ENCODE measurements at places on chromosomes 4 and X.
A peak's percentile ranks its signal among the peaks of the same experiment; 100 is the strongest.

DNA sequence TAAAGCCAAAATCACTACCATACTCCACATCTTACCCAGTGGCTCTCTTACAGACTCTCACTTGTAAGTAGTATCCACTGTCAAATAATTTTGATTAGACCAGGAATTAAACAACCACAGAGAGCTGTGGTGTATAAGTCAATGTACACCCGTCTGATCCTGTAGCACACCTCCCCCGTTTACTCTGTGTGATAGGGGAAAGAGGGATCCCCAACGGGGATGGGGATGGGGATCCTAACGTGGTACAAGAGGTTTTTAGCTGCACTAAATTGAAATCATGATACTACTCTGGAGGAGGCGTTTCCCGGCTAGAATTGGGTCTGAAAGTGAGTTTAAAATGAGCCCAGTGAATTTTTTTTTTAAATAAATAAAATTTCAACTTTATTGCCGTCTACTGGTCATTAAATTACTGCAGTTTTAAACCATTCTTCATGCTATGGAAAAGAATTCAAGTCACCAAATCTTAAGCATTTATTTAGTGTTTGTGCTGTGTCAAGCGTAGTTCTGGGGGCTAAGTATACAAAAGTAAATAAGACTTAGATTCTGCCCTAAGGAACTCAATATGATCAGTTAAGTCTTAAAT is 76.6 kb downstream of the INTS12 start:
- no peak for DNase-seq

DNA sequence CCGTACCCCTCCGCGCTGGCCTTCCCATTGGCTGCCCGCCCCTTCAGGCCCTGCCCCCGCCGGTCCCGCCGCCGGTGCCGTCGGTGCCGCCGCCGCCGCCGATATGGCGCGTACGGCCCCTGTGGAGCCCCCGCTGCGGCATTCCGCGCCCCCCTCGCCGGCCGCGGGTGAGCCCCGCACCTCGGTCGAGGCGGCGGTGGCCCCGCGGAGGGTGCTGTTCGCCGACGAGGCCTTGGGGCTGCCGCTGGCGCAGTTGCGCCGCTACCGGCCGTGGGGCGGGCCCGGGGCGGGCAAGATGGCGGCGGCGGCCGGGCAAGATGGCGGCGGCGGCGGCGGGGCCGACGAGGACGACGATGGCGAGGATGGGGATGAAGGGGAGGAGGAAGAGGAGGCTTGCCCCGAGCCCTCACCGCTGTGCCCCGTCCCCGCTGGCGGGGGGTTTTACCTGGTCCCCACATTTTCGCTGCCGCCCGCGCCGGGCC is at the start of gene PPP1R3F:
Gene PPP1R3F, plus strand, starts transcription at position 27 of the 482 bp plus-strand sequence. Its CDS starts 77 bp downstream, at position 104.
- DNase-seq = no peak

DNA sequence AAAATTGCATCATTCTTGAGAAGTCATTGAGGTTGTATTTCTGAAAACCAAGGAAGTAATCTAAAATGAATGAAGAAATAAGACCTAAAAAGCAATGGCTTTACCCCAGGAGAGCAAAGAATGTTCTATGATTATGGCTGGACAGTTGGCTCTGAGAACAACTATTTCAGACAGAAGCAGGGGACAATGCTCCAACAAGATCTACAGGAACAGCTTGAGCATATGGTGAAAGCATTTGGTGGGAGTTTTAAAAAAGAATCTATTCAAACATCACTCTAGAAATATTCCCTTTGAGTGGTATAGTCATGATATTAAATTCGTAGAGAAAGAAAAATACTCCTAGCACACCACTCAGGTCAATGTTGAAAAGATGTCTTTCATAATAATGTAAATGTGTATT is 26.7 kb downstream of the DYNLT3 start:
- no peak for DNase-seq

DNA sequence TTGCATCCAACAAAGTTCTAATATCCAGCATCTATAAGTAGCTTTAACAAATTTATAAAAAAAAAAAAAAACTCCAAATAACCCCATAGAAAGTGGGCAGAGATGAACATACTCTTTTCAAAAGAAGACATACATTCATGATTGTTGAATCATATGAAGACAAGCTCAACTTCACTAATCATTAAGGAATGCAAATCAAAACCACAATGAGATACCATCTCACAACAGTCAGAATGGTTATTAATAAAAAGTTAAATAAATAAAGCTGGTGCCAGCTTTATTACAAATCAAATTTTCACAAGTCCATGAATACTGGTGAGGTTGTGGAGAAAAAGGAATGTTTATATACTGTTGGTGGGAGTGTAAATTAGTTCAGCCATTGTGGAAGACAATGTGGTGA is 592.0 kb downstream of the IQCM start:
- DNase-seq = peak; percentile 24

GRCh38 chrX:48465336-48465933 is 4.6 kb downstream of the SLC38A5 start:
- DNase-seq = peak; percentile 76

- no peak for DNase-seq
Observed at GRCh38 chr4:145045180-145045579, 52.8 kb downstream of the ANAPC10 start.

DNA sequence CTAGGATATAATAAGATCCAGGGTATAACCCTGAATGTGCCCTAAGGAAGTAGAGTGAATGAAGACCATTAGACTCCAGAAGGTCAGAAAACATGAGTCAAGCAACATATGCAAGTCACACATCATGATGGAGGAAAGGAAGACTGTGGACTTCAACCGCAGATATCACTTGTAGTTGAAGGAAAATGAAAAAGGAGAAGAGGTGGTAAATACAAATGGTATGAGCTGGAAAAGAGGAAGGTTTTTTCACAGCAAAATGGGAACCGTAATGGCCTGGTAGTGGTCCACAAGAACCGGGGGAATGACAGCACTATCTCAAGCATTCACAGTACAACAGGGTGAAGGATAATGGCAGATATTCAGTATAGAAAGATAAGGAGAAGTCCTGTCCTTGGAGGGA is 5.2 kb upstream of the SCFD2 start:
- no peak for DNase-seq

- DNase-seq = peak; percentile 95
Observed at GRCh38 chr4:86927843-86928395, 6.9 kb upstream of the AFF1 start.

DNA sequence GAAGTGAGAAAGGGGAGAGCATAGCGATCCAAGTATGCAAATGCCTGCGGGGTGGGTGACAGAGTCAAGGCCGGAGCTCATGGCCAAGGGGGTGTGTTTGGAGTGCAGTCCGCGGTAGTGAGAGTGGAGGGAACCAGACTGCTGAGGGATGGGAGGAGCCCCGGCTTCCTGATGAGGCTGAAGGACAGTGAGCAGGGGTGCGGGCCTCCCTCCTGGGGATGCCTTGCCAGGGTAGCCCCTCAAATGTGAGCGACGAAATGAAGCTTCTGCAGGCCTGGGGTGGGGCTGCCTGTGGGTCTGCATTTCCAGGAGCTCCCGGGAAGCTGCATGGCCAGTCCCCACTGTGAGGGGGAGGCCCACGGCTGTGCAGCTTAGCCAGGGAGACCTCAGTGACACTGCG is 45.0 kb downstream of the PSAPL1 start:
- no peak for DNase-seq

DNA sequence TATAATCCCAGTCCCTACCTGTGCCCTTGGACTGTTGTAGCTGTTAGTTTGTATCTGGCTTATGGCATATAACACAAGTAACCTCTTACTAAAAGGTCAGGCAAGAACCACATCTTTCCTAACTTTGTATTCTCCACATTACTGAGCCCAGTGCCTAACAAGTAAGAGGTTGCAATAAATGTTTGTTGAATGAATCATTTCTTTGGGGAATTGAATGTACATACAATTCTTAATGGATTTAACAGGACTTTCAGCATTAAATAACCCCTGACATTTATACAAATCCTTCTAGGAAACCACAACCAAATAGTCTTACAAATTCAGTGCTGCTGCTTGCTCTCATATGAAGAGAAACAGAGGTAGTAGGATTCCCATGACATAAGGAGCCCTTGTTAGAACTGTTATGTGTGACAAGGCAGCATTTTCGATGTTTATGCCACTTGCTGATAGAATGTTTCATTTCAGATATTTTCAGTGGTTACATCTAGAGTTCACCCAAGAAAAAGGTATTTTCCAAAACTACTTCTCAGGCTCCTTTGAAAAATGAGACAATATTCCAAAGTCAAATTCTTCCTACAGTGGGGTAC is 62.0 kb downstream of the MBNL3 start:
- DNase-seq = peak; percentile 24

- no peak for DNase-seq
Observed at GRCh38 chr4:8255698-8256441, 13.7 kb upstream of the HTRA3 start.

DNA sequence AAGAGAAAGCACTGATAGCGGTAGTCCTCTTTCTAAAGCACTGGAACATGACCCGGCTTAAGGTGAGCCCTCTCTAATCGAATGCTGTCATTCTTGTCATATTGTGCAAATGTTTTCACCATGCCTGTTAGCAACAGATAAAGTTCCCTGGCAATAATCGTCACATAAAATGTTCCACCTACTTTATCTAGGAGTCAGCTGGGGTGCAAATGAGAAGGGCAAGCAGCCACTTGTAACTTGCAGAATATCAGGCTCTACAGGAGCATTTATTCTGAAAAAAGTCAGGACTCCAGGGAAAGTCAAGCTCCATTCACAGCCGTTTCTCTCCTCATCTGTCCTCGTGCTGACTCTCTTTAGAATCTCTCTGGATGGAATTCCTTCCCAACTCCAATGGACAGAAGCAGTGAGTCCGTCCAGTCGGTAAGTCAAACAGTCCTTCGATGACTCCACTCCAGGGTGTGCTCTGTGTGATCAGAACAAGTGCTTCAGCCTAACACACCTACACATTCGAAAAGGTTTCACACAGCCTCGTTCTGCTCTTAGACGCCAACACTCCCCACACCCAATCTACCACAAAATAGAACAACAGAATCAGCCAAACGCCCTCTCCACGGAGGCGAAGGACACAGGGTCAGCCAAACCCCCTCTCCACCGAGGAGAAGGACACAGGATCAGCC is 101.7 kb upstream of the FRG1 start:
- DNase-seq = no peak

DNA sequence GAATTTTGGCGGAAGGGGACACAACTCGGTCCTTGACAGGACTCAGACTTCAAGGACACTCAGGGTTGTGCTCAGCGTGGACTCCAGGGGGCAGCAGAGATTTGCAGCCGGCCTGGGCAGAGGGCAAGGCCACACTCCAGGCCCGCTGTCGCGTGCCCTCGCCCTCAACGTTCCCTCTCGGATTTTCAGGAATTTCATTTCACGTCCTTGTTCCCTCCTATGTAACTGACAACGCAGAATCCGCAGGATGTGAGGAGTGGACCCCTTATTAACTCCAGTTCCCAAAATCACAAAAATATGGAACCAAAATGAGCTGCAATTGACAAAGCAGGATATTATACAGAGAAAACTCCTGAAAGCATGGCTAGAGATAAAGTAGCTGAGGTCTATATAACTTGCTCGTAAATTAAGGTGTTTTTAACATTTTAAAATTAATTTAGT is 21.0 kb upstream of the DCTD start:
- no peak for DNase-seq

GRCh38 chr4:170420255-170420693 is 330.5 kb upstream of the AADAT start:
- no peak for DNase-seq

DNA sequence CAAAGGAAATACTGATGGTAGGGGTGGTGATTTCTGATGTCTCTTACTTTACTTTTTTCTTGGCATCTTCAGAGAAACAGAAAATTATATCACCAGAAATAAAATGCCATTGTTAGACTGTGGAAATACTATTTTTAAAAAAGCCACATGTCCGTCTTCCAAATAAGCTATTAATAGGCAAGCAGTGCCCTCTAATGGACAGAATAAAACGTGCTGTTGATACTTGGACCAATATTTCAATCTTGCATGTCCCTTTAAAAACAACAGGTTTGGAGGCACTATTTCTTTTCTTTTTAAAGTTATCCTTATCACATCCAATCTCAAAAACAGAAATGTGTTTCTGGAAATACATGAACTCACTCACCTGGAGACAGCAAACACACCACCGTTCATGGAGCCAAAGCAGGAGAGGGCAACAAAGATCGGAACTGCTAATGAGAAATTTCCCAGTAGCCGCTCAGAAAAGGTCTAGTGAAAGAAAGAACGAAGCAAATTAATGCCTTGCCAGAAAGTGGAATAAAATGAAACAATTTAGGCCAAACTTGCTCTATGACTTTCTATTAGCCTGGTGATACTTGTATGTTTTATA is 59.2 kb downstream of the SLC7A11 start:
- DNase-seq = peak; percentile 15

- no peak for DNase-seq
Observed at GRCh38 chrX:65516756-65517155, 17.8 kb downstream of the LAS1L start.

DNA sequence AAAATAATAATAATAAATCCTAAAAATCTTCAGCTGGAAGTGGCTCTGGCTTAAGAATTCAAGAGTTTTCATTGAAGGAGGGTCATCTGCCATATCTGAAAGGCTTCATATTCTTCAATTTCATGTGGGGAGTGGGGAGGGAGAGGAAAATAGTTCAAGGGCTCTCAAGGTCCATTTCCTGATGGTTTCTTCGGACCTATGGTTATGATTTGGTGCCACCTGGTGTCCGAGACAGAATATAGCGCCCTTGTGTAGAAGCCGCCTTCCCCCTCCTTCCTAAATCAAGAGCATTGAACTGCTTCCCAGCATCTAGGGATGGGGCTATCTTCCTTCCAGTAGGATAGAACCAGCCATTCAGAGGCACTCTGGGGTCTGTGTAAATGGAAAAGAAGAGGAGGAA is 34.3 kb downstream of the NLGN3 start:
- DNase-seq = no peak

- peak; percentile 39 for DNase-seq
Observed at GRCh38 chr4:78529569-78530209, 21.9 kb upstream of the ANXA3 start.

- no peak for DNase-seq
Observed at GRCh38 chr4:93719552-93719951, 109.0 kb upstream of the ATOH1 start.

GRCh38 chr4:117660668-117661067 is 373.6 kb upstream of the NDST3 start:
- DNase-seq = no peak

GRCh38 chr4:93334003-93334402 is 494.6 kb upstream of the ATOH1 start:
- DNase-seq = no peak

- no peak for DNase-seq
Observed at GRCh38 chrX:115584696-115585095, 23.7 kb downstream of the PLS3 start.

- no peak for DNase-seq
Observed at GRCh38 chrX:124190440-124190839, 142.0 kb upstream of the TEX13D start.

All from GM04503 (cell line).